ENCODE measurements at places on chromosomes 6 and 20. TPM values are rescaled to one million over a fixed set of nuclear protein-coding genes. Genes with fewer than 3 reads are reported as not detected.

SMOC2 gene
- 0.10 TPM for total RNA-seq

KCNS1 gene
- 22.6 TPM for total RNA-seq

LZTS3 gene
- 21.7 TPM for total RNA-seq

FBXO5 gene
- 12.3 TPM for total RNA-seq

SLC26A8 gene
- not detected for total RNA-seq

C6orf58 gene
- total RNA-seq, result 1.0 TPM

VARS1 gene
- 103 TPM for total RNA-seq

C6orf163 gene
- not detected for total RNA-seq

TNFRSF6B gene
- total RNA-seq, result 191 TPM

SNAI1 gene
- total RNA-seq, result 2.7 TPM

PNLDC1 gene
- not detected for total RNA-seq

ABHD16B gene
- not detected for total RNA-seq

APCDD1L gene
- total RNA-seq, result 5.7 TPM

HMGA1 gene
- 41.1 TPM for total RNA-seq

PSORS1C2 gene
- not detected for total RNA-seq

ACTR5 gene
- 7.5 TPM for total RNA-seq

GRM4 gene
- total RNA-seq, result 0.05 TPM

RCAN2 gene
- total RNA-seq, result 3.1 TPM

MEI4 gene
- 1.2 TPM for total RNA-seq

PCMTD2 gene
- total RNA-seq, result 29.3 TPM

Measured in renal cortical epithelial cell (primary cell).